ENCODE measurements at places on chromosomes 11 and 22.

DNA sequence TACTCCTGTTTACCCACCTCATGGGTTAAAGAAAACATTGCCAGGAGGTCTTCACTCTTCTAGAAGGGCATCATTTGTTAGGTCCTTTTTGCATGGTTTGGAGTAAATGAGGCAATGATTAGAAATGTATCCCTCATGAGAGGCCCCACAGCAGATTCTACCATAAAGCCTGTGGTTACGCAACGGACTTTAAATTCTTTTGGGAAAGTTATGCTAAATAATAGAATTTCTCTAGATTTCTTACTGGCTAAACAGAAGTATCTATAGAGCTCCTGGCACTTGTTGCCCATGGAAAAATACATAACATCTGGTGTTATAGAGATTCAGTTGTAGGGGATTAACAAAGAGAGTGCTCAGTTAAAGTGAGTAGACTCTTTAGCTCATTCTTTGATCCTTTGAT lies 15.1 kb upstream of the ATXN10 start:
- DNase-seq = no peak

- peak; percentile 10 for DNase-seq
Observed at GRCh38 chr22:20750461-20751184, 23.3 kb upstream of the SERPIND1 start.

DNA sequence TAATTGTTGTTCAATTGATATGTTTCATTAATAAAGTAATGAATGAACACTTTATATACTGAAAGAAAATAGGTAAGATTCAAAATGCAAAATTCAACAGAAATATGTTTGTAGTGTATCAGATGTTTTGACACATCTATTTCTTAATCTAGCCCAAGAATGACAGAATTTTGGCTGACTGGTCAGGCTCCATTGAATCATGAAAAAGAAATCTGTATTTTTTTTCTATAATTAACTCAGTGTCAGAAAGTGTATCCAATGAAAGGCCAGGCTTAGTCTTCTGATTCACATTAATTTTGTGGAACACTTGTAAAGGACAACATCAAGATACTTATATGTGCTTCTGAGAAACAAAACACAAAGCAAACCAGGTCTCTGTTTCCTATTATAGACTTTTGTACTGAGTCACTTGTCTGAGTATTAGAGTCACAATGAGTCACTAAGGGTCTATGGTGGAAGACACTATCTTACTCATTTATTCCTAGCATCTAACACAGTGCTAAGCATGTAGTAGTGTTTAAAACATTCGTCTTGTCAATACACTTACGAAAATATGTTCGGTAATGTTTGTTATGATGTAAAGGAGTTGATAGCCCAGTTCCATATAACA lies 297.7 kb upstream of the CCDC90B start:
- no peak for DNase-seq

DNA sequence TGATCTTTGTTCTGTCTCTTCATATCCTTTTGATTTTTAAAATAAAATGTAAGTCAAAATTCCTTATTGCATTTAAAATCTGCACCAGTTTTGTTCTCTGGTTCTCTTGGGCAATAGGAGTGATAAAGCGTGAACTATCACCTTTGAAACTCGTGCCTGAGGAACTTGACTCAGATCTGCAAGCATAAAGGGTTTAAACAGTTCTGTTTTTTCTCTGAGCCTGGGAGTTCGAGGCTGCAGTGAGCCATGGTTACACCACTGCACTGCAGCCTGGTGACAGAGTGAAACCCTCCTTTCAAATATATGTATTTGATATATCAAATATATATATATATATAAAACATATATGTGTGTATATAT lies 38.9 kb upstream of the CLMP start:
- DNase-seq = no peak

- no peak for DNase-seq
Observed at GRCh38 chr11:73201888-73202780, 15.9 kb upstream of the P2RY2 start.

GRCh38 chr11:68044898-68045351 lies 6.1 kb downstream of the TCIRG1 start:
- DNase-seq = no peak

DNA sequence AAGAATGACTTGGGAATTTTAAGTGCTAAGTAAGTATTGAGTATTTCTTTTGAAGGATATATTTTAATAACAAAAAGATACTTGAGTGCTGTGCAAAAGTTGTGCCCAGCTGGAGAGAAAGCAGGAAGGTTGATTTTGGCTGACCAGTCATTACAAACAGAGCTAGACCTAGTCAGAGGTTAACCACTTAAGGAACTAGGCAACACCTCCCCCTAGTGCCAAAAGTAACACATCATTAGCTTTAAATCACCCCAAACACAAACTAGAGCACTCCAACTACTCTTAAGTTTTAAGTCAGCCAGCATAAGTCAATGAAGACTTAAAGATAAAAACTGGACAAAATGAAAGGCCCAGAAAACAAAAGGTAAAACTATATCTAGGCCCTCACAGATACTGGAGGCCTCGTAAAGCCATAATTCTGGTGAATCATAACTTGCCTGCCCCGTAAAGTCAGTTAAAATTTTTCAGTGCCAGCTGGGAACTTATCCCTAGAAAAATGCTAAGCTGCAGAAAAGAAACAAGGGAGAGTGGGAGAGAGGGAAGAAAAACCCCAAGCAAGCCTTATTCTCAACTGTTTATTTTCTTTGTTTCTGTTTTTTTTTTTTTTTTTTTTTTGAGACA lies 4.6 kb downstream of the TMEM9B start:
- DNase-seq = peak; percentile 8

DNA sequence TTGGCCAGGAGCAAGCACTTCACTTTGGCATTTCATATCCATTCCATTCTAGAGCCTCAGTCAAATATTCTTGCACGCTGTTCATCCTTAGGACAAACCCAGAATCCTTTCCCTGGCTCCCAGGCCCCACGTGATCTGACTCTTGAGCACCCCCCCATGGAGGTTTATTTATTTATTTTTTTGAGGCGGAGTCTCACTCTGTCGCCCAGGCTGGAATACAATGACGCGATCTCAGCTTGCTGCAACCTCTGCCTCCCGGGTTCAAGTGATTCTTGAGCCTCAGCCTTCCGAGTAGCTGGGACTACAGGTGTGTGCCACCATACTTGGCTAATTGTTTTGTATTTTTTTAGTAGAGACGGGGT lies 12.7 kb upstream of the TSGA10IP start:
- DNase-seq = no peak

DNA sequence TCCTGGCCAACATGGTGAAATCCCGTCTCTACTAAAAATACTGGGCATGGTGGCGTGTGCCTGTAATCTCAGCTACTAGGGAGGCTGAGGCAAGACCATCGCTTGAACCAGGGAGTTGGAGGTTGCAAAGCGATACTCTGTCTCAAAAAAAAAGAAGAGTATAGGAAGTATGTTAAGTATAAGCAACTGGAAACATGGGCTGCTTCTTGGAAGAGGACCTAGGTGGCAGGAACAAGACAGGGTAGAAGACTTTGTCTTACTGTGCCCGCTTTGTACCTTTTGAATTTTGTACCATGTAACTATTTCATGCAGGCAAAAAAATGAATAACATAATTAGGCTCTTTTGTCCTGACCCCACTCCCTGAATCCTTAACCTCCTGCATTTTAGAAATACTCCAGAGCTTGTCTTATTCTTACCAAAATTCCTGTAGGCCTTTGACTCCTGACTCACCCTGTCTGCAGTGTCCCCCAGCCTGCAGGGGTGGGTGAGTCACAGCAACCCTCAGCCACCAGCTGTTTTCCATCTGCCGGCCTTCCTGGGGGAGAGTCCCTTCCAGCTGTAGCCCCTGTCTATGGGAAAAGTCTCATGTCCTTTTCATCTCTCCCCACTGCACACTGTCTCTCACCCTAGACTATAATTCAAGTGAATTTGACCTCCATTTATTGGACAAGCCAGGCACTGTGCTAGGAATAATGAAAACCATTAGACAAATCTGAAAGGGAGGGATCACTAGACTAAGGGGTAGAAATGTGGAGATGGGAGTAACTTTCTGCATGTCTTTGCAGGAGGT lies 41.8 kb downstream of the TXN2 start:
- no peak for DNase-seq

GRCh38 chr11:107385361-107385981 lies 72.2 kb downstream of the CWF19L2 start:
- no peak for DNase-seq

DNA sequence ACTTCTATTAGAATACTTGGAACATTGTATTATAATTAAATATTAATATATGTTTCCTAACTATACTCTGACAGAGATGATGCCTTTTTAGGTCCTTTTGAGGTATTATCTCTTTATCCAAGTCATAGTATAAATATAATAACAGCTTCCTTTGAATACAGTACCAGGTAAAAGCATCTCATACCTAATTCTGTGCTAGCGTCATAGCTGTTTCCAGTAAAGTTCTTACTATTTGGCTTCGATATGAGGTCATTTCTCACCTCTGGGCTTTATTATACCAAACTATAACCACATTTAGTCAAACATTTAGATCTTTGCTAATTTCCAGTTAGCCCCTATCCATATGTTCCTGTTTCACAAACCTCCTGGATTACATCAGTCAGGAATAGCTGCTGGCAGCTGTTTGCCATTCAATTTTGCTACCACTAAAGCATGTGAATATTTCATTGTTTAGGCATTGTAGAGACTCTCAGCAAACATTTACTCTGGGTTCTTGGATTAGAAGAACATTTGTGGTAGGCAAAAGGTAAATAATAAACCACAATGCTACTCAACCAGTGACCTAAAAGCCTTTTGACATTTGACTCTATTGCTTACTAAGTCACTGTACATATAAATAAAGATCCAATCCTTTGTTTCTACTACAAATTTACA lies 255.1 kb downstream of the TTC28 start:
- no peak for DNase-seq

- DNase-seq = no peak
Observed at GRCh38 chr11:6724013-6724412, 40.9 kb upstream of the MRPL17 start.

- no peak for DNase-seq
Observed at GRCh38 chr11:36333897-36334296, 37.8 kb downstream of the PRR5L start.

- no peak for DNase-seq
Observed at GRCh38 chr22:46761539-46762237, 762 bp upstream of the TBC1D22A start.

GRCh38 chr11:47147250-47147649 lies 29.4 kb downstream of the ARFGAP2 start:
- no peak for DNase-seq

- no peak for DNase-seq
Observed at GRCh38 chr22:27084130-27084529, 426.7 kb downstream of the MIAT start.

DNA sequence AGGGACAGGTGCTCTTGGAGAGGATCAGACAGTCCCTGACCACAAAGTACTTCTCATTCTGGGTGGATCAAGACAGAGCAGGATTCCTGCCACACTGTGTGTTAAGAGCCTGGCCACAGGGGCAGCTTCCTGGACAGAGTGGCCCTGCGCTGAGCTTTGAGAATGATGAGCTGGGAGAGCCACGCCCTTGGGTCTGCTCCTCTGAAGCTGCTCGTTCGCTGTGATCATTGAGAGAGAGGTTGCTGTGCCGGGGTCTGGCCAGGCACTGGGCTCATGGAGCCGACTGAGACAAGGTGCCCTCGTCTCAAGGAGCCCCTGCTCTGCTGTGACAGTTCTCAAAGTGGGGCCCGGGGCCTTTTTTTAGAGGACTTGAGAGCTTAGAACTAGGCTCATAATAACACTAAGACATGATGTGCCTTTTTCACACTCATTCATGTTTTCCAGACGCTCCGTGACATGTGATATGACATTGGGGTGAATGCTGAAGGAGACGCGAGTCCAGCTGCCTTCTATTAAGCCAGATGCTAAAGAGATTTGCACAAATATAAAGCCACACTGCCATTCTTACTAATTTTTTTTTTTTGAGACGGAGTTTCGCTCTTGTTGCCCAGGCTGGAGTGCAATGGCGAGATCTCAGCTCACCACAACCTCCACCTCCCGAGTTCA lies 1.6 kb upstream of the MFRP start:
- DNase-seq = no peak

GRCh38 chr11:44452827-44453572 lies 112.5 kb upstream of the CD82 start:
- DNase-seq = no peak

DNA sequence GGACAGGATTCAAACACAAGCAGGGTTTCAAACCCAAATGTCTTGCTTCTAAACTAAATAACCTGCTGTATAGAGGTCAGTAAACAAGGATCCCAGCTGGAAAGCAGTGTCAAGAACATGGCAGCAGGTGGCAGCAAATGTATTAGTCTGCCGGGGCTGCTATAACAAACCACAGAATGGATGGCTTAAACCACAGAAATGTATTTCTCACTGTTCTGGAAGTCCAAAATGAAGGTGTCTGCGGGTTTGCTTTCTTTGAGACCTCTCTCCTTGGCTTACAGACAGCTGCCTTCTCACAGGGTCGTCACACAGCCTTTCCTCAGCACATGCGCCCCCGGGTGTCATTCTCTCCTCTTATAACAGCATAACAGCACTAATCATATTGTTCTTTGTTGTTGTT lies 65.1 kb upstream of the LRRC55 start:
- DNase-seq = no peak

GRCh38 chr11:45161252-45162063 lies 15.0 kb downstream of the PRDM11 start:
- DNase-seq = no peak

GRCh38 chr11:65524014-65524740 lies 706 bp upstream of the SCYL1 start:
- no peak for DNase-seq

DNA sequence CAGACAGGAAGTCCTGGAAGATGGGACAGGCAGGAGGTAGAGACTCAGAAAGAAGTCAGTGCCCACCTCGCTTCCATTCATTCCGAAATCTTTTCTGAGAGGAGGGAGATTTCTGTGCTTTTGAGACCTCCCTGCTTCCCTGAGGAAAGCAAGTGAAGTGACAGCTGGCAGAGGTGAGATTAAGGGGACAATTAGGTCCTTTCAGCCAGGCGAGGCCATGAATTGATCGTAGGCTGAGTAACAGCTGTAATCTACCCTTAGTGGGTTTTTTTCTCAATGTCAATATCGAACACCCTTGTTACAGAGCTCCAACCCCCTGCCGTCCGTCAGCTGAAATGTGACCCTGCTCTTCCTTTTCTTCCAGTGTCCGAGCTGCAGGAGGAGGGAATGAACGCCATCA lies 96.0 kb downstream of the PARVA start:
- no peak for DNase-seq

DNA sequence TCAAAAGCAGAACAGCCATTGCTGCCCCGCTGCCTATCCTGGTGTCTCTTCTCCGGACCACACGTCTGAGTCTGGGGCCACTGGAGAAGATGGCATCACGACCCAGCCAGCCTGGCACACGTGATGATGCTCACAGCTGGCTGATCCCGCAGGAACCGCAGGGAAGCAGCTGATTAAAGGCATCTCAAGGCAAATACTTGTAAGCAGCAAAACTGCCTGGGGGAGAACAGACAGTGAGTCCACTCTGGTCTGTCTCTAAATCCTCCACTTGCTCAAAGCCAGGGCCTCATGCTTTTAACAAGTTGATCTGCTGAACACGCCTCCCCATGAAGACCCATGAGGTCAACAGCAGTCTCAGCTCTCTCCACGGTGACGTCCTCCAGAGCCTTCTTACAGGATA lies 108.6 kb downstream of the BRD1 start:
- no peak for DNase-seq

- no peak for DNase-seq
Observed at GRCh38 chr11:21614961-21615360, 577.9 kb upstream of the ANO5 start.

- no peak for DNase-seq
Observed at GRCh38 chr22:19932367-19933206, 9.0 kb upstream of the COMT start.

All from effector memory CD8-positive, alpha-beta T cell (primary cell).